ENCODE measurements at places on chromosomes 12 and 14. TPM values are rescaled to one million over a fixed set of nuclear protein-coding genes. Genes with fewer than 3 reads are reported as not detected.

AQP6 gene
- 0.12 TPM for total RNA-seq

OTX2 gene
- total RNA-seq, result not detected

ITPR2 gene
- total RNA-seq, result 13.6 TPM

LYSET gene
- 7.4 TPM for total RNA-seq

AQP2 gene
- not detected for total RNA-seq

GEMIN2 gene
- 30.9 TPM for total RNA-seq

SIRT4 gene
- total RNA-seq, result 2.4 TPM

SLC48A1 gene
- total RNA-seq, result 15.5 TPM

PTPRO gene
- 0.55 TPM for total RNA-seq

POU6F1 gene
- 2.2 TPM for total RNA-seq

LRRC9 gene
- total RNA-seq, result under 0.01 TPM

LAG3 gene
- total RNA-seq, result under 0.01 TPM

PIANP gene
- total RNA-seq, result under 0.01 TPM

SLC2A13 gene
- 27.2 TPM for total RNA-seq

ACYP1 gene
- total RNA-seq, result 9.1 TPM

TPPP2 gene
- not detected for total RNA-seq

GALNT6 gene
- total RNA-seq, result 37.9 TPM

SERPINA4 gene
- total RNA-seq, result not detected

POTEG gene
- total RNA-seq, result not detected

ARG2 gene
- 3.5 TPM for total RNA-seq

FAM216A gene
- total RNA-seq, result 19.4 TPM

KRAS gene
- total RNA-seq, result 16.8 TPM

CLEC7A gene
- not detected for total RNA-seq

GALNT16 gene
- total RNA-seq, result 1.1 TPM

Measured in uterine smooth muscle cell (primary cell).